ENCODE measurements at places on chromosomes 12 and 14.

DNA sequence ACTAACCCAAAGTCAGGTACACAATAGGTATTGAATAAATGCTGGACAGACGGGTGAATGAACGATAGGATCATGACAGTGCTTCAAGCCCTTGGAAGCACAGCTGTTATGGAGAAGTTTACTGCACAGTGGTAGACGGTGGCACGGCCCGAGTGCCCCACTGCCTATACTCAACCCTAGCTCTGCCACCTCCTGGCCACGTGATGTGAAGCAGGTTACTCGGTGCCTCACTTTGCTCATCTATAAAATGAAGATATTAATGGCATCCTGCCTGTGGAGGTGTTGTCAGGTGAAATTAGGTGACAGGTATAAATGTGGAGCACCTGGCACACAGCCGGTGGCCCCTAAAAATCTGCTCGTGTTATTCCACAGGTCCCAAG is 5.8 kb downstream of the ASB2 start:
- DNase-seq: no peak

GRCh38 chr14:40656311-40656710 is 950.4 kb upstream of the LRFN5 start:
- no peak for DNase-seq

DNA sequence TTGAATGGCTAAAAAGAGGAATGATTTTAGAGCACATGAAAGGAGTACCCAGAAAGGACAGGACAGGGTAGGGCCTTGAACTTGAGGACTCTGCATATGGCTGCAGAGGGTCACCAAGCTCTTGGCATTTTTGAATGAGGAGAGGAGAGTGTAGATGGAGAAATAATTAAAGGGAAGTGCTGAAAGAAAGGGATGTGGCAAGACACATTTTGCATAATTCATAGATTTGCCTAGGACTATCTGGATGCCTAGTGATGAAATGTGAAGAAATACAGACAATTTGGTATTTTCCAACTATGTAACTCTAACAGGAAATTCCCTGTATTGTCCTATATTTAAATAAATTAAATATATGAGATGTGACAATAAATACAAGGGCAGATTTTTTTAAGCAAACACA is 27.5 kb upstream of the MDM1 start:
- DNase-seq: no peak

DNA sequence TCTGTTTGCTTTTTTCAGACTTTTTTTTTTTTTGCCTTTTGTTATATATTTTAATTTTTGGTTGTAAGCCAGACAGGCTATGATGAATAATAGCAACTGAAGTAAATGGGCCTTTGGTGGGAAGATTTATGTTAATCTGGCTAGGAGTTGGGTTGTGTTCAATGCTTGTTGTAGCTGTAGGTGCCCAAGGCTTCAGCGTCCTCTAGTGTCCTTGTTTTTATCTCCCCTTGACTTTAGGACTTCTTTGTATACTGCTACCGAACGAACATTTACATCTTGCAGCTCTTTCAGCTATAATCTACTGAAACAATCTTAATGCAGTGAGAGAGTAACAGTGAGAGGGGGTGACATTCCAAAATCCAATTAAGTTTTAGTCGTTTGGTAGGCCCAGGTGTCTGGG is 848.4 kb upstream of the FBXO33 start:
- DNase-seq: no peak

GRCh38 chr12:47775100-47775911 is 2.3 kb downstream of the SLC48A1 start:
- no peak for DNase-seq

DNA sequence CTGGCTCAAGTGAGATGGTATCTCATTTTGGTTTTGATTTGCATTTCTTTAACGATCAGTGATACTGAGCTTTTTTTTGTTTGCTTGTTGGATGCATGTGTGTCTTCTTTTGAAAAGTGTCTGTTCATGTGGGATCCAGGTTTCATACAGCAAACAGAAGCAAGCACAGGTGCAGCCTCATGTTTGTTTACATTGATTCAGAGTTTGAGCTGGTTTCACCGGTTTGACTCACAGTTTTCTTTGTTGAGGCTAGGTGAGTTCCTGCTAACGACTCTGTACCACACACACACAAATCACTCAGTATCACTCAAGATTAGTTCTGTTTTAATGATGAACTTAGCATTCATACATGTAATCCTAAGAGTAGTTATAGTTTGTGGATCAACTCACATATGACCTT is 3.7 kb downstream of the OR10G2 start:
- no peak for DNase-seq

GRCh38 chr14:65791191-65791981 is 378.9 kb downstream of the FUT8 start:
- DNase-seq: no peak

DNA sequence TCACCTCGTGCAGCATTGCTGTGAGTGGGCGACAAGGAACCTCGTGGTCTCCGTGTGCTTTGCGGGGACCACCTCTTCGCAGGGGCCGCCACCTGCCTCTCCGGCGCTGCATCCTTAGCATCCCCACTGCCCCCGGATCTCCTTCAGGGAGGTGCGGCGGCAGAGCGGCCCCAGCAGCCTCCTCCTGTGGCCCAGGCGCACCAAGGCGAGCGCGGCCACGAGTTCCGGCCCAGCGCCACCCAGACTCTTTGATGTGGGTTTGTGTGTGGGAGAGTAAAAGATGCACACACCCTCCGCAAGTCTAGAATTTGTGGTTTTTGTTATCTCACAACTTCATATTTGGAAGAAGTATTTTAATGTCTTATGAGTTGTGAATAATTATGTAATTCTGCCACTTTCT is 118.8 kb upstream of the DIO3 start:
- DNase-seq: no peak

- no peak for DNase-seq
Observed at GRCh38 chr14:91368776-91369416, 48.7 kb downstream of the CCDC88C start.

DNA sequence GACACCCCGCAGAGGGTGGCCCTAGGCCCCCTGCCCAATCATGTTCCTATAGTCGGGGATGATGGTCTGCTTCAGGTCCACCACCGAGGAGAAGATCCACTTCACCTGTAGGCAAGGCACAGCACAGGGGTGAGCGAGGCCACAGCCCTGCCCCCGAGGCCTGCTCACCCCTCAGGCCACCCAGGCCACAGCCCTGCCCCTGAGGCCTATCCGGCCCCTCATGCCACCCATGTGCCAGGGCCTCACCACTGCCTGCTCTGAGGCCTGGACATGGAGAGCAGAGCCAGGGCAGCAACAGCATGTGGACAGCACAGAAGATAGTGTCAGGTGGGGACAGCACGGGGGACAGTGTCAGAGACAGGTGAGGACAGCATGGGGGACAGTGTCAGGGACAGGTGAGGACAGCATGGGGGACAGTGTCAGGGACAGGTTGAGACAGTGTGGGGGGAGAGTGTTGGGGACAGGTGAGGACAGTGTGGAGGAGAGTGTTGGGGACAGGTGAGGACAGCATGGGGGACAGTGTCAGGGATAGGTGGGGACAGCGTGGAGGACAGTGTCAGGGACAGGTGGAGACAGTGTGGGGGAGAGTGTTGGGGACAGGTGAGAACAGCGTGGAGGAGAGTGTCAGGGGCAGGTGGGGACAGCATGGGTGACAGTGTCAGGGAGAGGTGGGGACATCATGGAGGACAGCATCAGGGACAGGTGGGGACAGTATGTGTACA is 239.7 kb downstream of the TMEM121 start:
- no peak for DNase-seq

DNA sequence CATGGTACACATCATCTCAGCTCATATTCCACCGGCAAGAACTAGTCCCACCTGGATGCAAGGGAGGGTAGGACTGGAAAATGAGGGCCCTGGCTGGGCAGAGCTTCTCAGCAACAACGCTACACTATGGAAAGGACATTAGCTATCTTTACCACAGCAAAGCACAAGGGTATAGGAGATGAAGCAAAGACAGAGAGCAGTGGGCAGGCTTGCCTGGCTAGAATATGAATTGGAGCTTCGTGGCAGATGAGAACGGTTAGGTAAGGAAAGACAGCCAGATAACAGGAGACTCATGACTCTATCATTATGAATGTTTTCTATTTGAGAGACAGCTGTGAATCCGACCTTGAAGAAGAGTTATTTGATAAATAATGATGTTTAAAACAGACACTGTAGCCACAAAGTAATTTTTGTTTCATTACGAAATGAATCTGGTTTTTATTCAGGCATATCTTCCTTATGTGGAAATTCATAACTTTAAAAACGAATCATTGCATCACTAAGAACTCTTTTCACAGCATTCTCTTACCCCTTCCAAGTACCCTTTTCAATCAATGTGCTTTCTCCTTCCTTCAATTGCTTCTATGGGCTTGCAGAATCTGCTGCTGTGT is 59.1 kb upstream of the PCED1B start:
- DNase-seq: no peak

DNA sequence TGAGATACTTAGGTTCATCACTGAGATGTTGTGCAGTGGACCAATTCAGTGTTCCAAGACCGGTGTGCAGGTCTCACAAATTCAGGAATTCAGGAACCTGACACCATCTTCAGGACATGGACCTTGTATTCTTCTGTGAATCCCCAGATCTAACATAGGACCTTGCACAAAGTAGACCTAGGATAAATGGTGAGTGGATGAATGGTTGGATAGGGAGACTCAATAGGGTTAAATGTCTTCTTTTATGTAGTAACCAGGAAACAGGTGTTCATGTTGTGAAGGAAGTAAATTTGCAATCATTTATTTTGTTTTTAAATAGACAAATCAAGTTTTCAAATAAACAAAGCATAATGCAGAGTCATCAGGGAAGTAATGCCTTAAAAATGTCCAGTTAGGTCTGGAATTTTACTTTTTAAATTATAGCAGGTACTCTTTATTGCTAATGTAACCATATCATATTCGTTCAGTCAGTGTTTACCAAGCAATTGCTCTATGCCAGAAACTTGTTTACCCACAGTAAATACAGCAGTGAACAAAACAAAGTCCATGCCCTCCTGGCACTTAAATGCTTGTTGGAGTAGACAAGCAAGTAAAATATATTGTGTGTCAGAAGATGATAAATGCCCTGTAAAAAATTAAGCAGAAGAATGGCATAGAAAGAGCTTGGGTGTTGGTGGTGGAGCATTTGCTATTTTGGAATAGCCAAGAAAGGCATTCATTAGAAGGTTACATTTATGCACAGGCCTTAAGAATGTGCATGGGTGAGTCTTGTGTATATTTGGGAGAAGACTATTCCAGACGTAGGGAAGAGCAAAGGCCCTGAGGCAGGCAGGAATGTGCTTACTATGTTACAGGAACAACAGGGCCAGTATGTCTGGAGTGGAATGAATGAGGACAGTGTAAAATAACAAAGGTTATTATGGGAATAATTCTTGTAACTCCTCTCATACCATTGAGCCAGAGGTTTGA is 26.3 kb downstream of the RXYLT1 start:
- no peak for DNase-seq

GRCh38 chr12:48814262-48815125 is 3.8 kb upstream of the CACNB3 start:
- no peak for DNase-seq

DNA sequence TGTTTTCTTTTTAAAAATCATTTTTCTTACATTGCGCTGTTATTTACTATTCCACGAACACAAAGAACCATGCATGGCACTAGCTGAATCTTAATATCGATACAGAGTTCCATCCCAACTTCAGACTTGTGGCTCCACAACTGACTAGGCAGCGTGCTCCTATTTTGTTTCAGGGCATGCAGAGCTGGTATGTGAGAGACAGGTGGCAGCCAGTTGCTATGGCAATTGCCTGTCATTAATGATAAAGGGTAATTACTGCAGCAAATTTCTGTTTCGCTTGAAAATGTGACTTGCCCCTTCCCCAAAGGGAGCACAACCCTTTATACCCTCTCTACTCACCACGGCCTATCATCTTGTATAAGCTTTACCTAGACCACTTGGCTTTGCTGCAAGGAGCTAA is 113.1 kb upstream of the G2E3 start:
- DNase-seq: no peak

- no peak for DNase-seq
Observed at GRCh38 chr12:66901138-66901932, 222.5 kb upstream of the GRIP1 start.

- no peak for DNase-seq
Observed at GRCh38 chr12:126617312-126617711, 1552.1 kb downstream of the AACS start.

GRCh38 chr12:49563951-49564685 is 3.8 kb downstream of the MCRS1 start:
- DNase-seq: no peak

GRCh38 chr12:79252358-79253075 is 387.9 kb downstream of the SYT1 start:
- no peak for DNase-seq

GRCh38 chr14:54450535-54450934 is 9.4 kb upstream of the CNIH1 start:
- DNase-seq: no peak

- no peak for DNase-seq
Observed at GRCh38 chr14:61491224-61491623, 169.8 kb downstream of the PRKCH start.

- DNase-seq: no peak
Observed at GRCh38 chr12:12244341-12244740, 22.5 kb downstream of the LRP6 start.
